Heart right ventricle (tissue), 16 donors: ENCODE measurements at places on chromosomes 2 and 18.

DNA sequence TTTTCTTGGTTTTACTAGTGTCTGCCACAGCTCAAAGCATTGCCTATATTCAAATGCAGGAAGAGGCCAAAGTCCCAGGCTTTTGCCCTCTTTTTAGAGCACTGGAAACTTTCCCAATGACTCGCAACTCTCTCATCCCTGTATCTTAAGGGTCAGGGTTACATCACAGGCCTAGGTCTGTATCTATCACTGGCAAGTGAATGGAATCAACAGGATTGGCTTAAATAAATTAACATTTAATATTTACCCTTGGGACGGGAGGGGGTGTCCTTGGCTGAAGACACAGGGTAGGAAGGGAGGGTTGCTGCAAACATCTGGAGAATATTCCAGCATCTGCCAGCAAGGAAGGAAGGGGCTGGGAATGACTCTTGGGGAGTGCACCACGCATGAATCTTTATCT is 242.6 kb downstream of the SLC4A3 start:
- DNase-seq: no peak

DNA sequence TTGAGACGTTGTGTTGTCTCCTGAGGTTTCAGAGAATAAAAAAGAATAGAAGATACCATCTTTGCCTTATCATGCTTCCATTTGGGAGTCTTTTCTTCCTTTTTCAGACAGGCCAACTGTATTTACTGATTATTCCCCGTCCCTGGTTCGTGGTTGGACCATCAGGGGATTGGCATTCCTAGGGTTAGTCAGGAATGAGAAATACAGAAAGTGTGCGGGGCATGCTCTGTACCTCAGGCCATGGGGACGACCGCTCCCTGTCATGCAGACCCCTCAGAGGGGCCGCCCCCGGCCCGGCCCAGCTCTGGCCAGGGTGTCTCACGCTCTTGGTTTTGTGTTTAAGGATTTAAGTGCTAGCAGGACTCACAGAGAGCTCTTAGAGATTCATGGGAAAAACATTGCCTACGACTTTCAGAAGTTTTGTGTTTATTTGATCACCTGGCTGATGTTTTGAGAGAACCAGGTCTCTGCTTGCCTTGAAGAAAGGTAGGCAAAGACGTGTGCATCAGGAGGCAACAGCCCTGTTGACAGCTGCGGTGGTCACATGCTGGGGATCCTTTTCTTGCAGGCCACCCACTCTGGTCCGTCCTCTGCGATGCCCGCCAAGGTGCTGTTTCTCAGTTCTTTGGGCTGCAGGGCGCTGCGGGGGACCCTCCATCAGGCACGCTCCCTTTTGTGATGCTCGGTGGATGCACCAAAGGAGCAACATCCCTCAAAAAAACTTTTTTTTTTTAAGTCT is 317.8 kb downstream of the AGAP1 start:
- DNase-seq: no peak

DNA sequence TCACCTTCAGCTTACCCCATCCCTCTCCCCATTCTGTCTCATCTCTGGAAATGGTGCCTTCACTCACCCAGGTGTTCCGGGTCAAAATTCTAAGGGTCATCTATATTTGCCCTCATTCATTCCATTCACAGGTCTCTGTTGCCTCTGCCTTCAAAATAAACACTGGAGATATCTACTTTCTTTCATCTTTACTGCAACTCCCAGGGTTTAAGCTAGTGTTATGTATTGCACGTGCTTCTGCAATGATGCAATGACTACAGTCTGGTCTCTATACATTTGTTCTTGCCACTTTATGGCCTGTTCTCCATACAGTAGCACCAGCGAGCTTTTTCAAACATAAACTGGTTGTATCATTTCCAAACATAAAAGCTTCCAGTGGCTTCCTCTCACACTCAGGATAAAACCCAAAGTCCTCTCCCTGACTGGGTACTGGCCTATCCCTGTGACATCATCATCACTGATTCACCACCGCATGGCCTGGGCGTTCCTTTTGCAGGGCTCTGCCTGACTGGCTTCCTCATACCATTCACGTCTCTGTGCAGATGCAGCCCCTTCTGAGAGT is 14.3 kb downstream of the DSG2 start:
- DNase-seq: no peak

GRCh38 chr2:129742415-129743180 is 236.9 kb upstream of the RAB6C start:
- DNase-seq: no peak

GRCh38 chr18:6434481-6434880 is 19.8 kb upstream of the L3MBTL4 start:
- DNase-seq: no peak

- no peak for DNase-seq
These were observed 18.7 kb downstream of the SS18 start for GRCh38 chr18:26071725-26072124.

DNA sequence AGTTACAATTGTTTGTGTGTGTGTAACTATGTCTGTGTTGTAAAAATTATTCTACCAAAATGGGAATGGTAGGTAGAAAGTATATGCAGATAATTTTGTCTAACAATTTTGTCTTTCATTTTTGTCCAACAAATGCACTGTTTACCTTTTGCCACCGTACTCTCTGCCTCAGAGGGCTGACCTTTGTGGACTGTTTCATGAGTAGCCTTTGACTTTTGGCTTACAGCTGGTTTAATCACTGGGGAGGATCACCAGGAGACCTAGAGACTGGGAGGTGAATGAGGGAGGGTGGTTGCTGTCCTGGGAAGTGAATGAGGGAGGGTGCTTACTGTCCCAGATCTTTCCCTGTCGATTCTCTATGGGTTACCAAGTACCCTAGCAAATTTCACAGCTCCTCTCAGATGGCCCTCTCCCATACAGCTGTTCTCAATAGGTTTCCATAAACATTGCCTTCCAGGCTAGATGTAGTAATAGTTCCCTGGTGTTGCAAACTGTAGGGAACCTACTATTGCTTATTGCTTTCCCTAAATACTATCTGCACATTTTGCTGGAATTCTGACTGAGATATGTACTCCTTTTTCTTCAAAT is 26.5 kb upstream of the CXXC1 start:
- DNase-seq: no peak
